ENCODE measurements at places on chromosomes 4 and X. TPM values are rescaled to one million over a fixed set of nuclear protein-coding genes. Genes with fewer than 3 reads are reported as not detected.

Gene PSAPL1
- total RNA-seq, result not detected

Gene TEX13B
- total RNA-seq, result 0.12 TPM

Gene ARX
- not detected for total RNA-seq

Gene MAGEA8
- not detected for total RNA-seq

Gene WAS
- 0.22 TPM for total RNA-seq

Gene CSN1S1
- total RNA-seq, result not detected

Gene SH3TC1
- total RNA-seq, result 2.0 TPM

Gene ITGB1BP2
- total RNA-seq, result 1.00 TPM

Gene LINC00632
- 9.8 TPM for total RNA-seq

Gene ADH1B
- 0.33 TPM for total RNA-seq
